ENCODE measurements at places on chromosomes 4 and X.

GRCh38 chr4:184941671-184942418, 76.4 kb upstream of the HELT start:
- no peak for DNase-seq

DNA sequence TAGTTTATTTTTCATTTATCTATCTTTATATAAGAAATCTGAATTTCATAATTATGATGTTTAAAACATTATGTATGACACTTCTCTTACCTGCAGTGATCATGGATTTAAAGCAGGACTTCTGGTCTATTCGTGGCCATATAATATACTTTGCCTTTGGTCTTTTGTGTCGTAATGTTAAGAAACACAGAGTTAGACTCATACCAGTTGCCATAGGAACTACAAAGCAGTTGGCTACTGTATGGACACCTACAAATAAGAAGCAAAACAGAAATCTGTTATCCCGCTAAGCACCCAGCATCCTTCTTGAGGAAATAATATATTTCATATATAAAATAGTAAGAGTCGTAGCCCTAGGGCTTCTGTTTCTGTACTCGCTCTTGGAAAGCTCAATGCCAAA, 4.3 kb downstream of the SEPSECS start:
- DNase-seq = no peak

- no peak for DNase-seq
These were observed at the start of gene TMEM150C for GRCh38 chr4:82561786-82562563. Gene TMEM150C (minus strand): TSS chr4:82561988. CDS start chr4:82504657, 57,331 bp downstream.

DNA sequence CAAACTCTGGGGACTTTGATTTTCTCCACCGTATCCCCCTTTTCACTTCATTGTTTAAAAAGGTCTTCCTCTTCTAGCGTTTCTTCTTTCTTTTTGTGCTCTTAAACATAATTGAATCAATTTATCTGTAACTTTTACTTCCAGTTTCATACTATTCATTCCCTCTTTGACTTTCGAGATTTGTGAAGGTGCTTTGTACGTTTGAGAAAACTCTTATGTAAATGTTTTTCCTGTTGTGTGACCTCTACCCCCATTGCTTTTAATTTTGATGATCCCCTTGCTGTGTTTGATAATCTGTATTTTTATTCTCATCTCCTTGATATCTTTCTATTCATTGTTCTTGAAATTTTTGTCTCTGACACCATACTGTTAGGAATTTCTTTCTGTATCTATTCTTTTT, 4.8 kb downstream of the USP38 start:
- DNase-seq = no peak

GRCh38 chr4:47061435-47061834, 30.1 kb downstream of the GABRB1 start:
- DNase-seq = no peak

DNA sequence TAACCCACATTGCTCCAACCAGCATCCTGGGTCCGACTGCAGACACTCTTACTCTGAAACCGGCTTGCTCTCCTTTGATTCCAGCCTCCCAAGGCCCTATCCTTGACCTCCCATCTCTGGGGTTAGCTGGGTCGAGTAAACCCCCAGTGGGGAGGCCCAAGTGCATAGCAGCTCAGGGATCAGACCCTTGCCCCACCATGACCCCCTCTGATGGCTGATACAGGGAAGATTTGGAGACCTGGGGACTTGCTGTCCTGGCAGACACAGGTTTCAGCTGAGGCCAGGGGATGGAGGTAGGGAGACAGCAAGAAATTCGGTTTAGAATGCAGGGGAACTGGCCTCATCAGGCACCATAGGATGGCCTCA, 23.6 kb upstream of the CDKL5 start:
- DNase-seq = no peak
